ENCODE measurements at places on chromosomes 2 and 18. TPM values are rescaled to one million over a fixed set of nuclear protein-coding genes. Genes with fewer than 3 reads are reported as not detected.

GKN2 gene
- not detected for total RNA-seq

DNA sequence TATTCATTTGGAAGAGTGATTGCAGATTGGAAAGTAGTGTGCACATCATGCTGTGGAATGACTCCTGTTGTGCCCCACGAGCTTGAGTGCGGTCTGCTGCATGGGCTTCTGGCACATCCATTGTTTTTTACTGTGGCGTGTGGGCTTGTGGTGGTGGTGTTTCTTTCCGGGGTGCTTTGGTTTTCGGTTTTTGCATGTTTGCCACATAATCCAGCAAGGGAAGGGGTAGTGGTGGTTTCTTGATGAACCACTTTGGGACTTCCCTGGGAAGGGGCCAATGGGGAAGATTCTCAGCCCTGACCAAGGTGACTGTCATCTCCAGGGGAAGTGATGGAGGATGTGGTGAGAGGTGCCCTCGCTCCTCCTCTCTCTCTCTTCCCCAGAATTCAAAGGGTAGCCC lies 57.0 kb downstream of the COA5 start:
- H3K36me3 ChIP-seq: peaks cover 92% of the 10 kb centered on the region
- no peak overlapping the region for H3K27ac ChIP-seq
- no peak for DNase-seq
- H3K4me3 ChIP-seq: no peak overlapping the region
- no peaks in the 10 kb centered on the region for H3K4me1 ChIP-seq

C2orf78 gene
- not detected for total RNA-seq

- no peak for DNase-seq
- no peaks in the 10 kb centered on the region for H3K4me1 ChIP-seq
- H3K27me3 ChIP-seq: no peaks in the 10 kb centered on the region
- no peak overlapping the region for H3K27ac ChIP-seq
- no peak overlapping the region for H3K4me3 ChIP-seq
Observed at GRCh38 chr2:168450171-168450570, 5.9 kb upstream of the CERS6 start.
